Activated T-helper 17 cell treated with anti-CD3 and anti-CD28 coated beads, Interleukin-2, amount 50 U/mL, for 72 hours (primary cell): ENCODE measurements at places on chromosomes 4 and X. TPM values are rescaled to one million over a fixed set of nuclear protein-coding genes. Genes with fewer than 3 reads are reported as not detected.
A peak's percentile ranks its signal among the peaks of the same experiment; 100 is the strongest.

Gene GLRA2
- total RNA-seq: not detected

Gene USP17L21
- total RNA-seq: not detected

Gene AMOT
- total RNA-seq: 0.86 TPM

Gene MCF2
- total RNA-seq: 0.84 TPM

Gene TCEAL6
- total RNA-seq: not detected

Gene SSX2B
- not detected for total RNA-seq

Gene ARHGAP6
- not detected for total RNA-seq

Gene PNMA6F
- total RNA-seq: not detected

Gene TDO2
- not detected for total RNA-seq

Gene SLC34A2
- total RNA-seq: not detected

DNA sequence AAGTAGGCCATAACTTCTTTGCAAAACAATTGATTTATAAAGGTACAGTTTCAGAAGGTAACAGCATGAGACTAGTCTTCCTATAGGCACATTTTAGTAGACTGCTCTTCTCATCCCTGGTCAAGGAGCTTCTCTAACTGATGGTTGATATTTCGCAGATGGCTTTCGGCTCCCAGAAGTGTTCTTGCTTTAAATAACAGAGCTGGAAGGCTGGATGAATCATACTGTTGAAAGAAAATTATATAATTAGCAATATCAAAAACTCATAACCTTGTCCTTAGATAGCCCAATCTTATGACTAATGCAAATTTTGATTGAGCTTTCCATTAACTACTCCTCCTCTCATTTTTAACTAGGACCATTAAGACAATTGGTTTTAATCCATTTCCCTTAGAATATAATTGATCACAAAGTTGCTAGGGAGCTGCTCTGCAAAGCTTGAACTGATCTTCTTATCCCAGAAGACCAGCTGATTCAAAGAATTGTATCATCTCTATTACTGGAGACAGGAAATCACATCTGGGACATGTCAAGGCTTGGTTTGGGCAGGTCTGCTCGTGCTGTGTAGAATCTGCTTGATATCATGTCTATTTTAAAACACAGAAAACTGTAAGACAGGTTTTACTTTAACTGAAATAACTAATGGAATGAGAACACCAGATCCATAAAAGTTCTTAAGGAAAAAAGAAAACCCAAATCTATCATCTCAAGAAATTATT, 38.6 kb downstream of the CENPU start:
- ATAC-seq: no peak

GRCh38 chr4:99979872-99980271, 29.8 kb upstream of the H2AZ1 start:
- no peak for ATAC-seq

- no peak for ATAC-seq
These were observed 326.7 kb downstream of the MAPK10 start for GRCh38 chr4:86033171-86033570.

DNA sequence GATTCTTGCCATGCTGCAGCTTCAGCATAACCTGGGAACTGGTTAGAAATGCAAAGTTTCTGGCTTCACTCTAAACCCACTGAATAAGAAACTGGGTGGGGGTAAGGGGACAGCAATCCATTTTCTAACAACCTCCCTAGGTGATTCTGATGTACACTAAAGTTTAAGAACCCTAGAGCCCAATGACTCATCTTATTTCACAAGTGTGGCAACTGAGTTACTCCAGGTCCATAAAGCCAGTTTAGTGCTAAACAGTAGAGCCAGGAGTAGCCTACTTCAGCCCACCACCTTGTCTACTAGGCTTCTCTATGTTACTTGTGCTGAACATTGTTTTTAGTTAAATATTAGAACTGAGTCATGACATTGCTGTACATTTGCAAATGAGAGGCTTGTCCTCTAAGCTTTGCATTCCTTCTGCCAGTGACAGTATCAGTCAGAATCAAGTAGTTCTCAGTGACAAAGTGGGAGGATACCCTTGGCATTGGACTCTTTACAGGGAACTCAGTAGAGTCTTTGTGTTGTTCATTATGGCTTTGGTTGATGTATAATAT, 518.0 kb downstream of the RPA4 start:
- peak; percentile 12 for ATAC-seq

- peak; percentile 34 for ATAC-seq
These were observed 70.7 kb upstream of the SH3RF1 start for GRCh38 chr4:169341490-169341889.

GRCh38 chr4:1523907-1524636, 117.8 kb upstream of the NKX1-1 start:
- ATAC-seq: no peak

GRCh38 chr4:57303012-57303751, 193.0 kb upstream of the IGFBP7 start:
- ATAC-seq: no peak

- no peak for ATAC-seq
These were observed 305.6 kb downstream of the DCHS2 start for GRCh38 chr4:154186035-154186434.

DNA sequence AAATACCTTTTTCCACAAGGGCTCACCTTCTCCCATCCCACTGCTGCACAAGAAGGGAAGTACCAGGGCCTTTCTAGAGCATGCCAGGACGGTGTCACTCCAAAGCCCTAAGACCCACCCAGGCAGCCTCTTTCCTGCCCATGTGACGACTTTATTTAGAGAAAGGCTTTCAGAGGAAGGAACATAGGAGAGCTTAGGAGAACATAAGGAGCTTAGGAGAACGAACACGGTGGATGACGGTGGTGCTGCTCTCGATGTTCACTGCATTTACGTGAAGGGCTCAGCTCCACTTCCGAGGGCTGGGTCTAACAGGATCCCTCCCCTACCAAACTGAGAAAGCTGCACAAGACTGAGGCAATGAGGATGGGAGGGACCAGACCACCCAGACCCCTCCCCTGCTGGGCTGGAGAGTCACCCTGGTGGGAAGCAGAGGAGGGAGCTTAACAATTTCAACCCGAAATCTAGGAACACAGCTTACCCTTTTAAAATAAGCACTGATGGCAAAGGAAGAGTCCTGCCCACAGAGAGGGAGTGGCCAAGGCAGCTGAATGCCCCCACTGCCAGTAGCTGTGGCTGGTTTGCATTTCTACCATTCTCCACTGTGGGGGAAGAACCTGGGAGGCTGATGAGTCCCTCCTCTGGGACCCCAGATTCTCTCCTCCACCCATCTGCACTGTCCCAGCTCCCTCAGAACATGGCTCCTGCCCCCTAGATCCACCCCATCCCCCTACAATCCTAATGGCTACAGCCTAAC, 29.8 kb downstream of the ZFYVE28 start:
- ATAC-seq: no peak

DNA sequence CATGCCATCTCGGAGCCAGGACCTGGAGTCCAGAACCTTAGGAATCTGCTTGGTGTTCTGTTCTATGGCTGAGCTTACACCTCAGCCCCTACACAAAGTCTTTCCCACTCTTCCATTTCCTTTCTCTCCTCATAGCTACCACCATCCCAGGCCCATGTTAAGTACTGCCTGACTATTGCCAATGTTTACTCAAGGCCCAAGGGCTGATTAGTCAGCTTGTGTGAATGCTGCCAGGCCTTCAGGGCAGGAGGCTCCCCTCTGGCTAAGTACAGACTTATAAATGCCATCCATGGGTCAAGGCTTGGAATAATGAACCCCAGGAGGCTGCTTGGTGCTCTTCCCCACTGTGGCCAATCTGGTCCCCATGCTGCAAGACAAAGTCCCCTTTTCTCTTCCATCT, 411.6 kb upstream of the MAGEB18 start:
- no peak for ATAC-seq

DNA sequence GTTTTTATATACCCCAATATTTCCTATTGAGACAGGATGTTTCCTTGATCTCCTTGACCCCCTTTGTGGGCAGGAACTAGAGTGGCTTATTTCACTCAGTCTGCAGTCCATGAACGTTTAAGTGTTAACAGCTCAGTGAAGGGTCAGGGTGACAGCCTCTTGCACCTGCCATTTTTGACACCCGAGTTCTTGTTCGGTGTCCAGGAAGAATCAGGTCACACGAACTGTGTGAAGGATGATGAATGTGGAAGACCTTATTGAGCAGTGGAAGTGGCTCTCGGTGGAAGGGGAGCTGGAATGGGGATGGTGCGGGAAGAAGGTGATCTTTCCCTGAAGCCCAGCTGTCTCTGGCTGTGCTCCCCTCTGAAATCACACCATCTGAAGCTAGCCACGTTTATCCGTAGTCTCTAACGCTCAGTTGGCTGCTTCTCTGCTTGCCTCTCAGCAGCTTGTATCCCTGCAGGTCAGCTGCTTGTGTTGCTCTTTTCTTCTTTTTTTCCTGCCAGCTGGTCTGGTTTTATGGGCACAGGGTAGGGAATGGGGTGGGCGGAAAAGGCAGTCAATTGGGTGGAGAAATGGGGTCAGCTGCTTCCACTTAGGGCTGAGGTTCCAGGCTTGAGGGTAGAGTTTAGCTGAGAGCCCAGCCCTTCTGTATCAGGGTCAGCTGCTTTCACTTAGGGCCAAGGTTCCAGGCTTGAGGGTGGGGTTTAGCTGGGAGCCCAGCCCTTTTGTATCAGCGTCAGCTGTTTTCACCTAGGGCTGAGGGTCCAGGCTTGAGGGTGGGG, 29.0 kb upstream of the CCNG2 start:
- no peak for ATAC-seq

DNA sequence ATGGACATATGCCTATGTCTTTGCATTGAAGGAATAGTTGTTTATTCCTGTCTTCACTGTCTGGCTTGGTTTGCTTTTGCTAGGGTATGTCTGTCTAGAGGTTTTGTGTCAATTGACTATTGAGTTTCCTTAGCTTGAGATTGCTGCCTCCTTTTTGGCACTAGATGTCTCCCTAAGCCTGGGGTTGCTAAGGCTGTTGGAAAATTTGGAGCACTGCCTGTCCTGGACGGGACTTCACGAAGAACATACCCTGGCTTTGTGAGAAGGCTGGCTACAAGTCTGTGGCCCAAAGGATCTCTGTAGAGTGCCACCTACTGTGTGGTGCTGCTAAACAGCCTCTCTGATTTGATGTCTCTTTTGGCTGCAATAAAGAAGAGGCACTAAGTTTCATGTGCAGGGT, 183.8 kb upstream of the NUDT10 start:
- no peak for ATAC-seq

DNA sequence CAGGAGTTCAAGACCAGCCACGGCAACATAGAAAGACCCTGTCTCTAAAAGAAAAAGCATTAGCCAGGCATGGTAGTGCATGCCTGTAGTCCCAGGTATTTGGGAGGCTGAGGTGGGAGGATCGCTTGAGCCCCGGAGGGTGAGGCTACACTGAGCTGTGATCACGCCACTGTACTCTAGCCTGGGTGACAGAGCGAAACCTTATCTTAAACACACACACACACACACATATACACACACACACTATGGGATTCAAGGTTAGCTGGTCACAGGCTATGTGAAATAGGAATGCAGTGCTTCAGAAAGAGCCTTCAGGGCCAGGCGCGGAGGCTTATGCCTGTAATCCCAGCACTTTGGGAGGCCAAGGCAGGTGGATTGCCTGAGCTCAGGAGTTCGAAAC, 23.5 kb downstream of the NLGN3 start:
- ATAC-seq: no peak

- no peak for ATAC-seq
These were observed 669.6 kb upstream of the PCDH10 start for GRCh38 chr4:132479543-132479942.

DNA sequence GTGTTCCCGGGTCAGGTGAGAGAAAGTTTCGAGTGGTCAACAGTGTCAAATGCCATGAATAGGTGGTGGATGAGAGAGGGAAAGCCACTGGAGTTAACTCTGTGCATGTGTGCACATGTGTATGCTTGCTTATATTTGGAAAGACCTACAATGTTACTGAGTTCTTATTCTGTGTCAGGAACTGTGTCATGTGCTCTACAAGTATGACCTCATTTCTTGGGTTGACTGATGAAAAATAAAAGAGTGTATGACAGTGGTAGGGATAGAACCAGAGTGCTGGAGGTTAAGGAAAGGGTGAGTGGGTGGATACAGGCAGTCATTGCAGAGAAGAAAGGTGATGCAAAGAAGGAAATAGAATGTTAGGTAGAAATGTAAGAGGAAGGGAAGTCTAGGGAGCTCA, 22.1 kb upstream of the DGKK start:
- ATAC-seq: no peak

DNA sequence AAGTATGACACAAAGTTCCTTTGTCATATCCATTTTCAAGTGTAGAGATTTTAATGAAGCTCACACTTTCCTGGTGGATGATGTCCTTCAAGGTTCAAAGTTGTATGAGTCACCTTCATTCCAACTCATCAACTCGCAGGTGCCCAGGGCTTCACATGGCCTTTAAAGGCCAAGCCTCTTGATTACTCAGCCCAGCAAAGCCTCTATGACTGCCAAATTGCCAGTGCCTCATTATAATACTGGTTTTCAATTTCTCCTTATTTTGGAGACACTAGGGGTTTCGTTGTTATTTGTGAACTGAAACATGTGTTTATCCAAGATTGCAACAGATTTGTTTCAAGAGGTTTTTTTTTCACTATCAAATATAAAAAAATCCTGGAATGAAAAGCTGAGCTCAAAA, 45.9 kb upstream of the PPP3CA start:
- peak; percentile 94 for ATAC-seq

GRCh38 chr4:88702782-88703181, 5.2 kb upstream of the NAP1L5 start:
- ATAC-seq: no peak

DNA sequence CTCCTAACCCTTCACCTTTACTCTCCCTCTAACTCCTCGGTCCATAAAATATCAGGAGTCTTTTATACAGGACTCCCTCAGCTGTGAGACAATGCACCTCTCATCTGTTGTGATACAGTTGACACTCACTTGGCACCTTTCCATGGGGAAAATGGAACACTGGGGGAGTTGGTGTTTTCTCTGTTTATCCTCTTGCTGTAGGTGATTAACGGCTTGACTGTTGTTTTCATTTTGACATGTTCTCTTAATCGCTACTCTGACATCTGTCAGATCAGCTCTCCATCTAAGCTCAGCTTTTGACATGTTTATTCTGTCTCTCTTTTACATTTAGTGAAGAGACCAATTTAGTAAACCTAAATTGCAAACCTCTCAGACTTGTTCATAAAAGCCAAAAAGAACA, 604.8 kb downstream of the TRAM1L1 start:
- ATAC-seq: no peak

GRCh38 chrX:101391831-101392230, 1.0 kb downstream of the RPL36A start:
- no peak for ATAC-seq

GRCh38 chr4:161382655-161383054, 781.1 kb downstream of the FSTL5 start:
- no peak for ATAC-seq

GRCh38 chr4:108029731-108030130, 40.0 kb downstream of the HADH start:
- peak; percentile 56 for ATAC-seq

DNA sequence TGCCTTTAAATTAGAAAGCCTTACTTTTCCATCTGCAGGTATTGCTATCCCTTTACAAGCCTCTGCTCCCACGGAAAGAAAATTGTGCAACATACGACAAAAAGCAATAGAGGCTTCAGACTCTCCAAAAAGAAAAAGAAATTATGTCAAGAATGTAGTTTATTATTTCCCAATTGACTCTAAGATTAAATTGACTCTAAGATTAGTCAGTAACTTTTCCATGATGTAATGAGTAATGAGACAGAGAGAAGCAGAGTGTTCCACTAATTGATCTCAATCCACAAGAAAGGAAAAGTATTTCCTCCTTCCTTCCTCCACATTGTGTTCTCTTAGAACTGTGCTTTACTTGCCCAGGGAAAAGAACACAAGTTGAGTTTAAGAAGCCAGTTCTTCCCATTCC, 345.7 kb upstream of the HS3ST1 start:
- no peak for ATAC-seq

GRCh38 chr4:161444626-161445025, 719.2 kb downstream of the FSTL5 start:
- ATAC-seq: no peak

GRCh38 chr4:137370679-137371078, 161.6 kb downstream of the PCDH18 start:
- ATAC-seq: no peak
